ENCODE measurements at places on chromosomes 7 and 10.

- DNase-seq = no peak
These were observed 771 bp downstream of the PHYHIPL start for GRCh38 chr10:59177031-59177797.

- no peak for DNase-seq
These were observed 2.3 kb upstream of the NRP1 start for GRCh38 chr10:33336582-33337325.

GRCh38 chr10:33235251-33235884, 99.1 kb downstream of the NRP1 start:
- no peak for DNase-seq

DNA sequence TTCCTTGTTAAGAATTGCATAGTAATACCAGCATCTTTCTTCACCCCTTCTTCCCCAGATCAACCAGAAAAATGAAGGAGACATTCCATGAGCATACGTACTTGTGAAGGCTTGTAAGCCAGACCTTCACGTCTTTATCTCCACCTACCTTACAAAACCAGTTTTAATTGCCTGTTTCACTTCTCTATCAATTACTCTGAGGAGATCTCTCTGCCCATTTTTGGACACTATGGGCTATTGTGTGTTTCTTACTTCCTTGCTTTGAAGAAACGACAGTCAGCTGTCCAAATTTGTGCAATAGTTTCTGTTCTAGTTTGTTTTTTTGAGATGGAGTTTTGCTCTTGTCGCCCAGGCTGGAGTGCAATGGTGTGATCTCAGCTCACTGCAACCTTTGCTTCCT, 349.7 kb upstream of the MBL2 start:
- no peak for DNase-seq

- DNase-seq = no peak
These were observed 1421.2 kb upstream of the CELF2 start for GRCh38 chr10:9596368-9596920.

DNA sequence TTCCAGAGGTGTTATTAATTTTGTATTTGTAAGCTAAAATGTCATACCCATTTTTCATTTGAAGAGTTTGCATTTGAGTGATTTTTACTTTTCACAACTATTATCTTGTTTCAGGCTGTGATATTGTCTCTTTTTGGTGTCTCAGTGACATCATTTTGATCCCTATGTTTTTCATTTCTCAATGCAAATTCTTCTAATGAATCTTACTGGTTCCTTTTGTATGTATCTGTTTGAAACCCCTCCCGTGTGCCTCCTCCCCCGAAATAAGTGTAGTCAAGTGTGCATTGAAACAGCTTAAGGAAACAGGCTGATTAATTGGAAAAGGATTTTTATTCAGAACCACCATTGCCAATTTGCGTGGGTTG, 77.8 kb downstream of the SHH start:
- DNase-seq = no peak

DNA sequence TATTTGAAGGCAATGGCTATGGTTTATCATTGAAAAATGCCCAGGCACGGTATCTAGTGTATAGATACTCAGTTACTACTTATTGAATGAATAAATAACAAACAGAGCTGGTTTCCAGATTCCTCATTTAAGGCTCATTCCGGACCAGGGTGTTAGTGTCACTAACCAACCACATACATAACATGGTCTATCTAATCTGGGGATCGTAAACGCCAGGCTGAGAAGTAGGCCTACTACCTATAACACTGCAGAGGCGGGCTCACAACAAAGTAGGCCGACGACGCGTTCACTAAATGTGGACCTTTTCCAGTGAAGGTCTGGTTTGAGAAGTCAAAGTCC, 423 bp downstream of the LSM5 start:
- no peak for DNase-seq

GRCh38 chr7:55128693-55129394, 110.0 kb downstream of the EGFR start:
- DNase-seq = no peak

- no peak for DNase-seq
These were observed 20.3 kb upstream of the WNT8B start for GRCh38 chr10:100442548-100442947.

DNA sequence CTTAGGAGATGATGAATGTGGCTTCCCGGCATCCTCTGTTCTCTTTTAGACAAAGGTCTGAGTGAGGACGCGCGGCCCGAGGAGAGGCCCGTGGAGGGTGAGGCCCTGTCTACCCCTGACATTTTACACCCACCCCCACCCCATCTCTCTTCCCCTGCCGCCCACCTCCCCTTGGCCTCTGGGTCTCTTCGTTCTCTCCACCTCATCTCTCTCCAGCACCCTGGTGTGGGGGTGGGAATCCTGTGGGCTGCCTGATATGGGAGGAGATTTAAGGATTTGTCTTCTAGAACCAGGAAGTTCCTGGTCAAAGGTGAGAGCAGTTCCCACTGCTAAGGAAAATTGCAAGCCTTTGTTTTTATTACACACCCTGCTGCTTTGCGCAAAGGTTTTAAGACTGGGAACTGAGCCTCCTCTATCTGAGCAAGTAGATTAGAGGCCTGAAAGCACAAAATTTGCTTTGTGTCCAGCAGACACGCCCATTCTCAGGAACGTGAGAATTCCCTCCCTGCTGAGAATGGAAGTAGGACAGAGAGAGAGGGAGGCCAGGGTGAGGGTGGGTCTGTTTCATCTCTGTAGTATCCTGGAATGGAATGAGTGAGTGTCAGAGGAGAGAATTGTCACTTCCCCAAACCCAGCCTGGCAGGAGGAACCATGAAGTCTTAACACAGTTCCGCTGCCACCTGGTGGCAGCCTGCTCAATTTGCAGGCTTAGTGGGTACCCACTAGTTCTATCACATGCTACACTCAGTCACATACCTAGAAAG, 91.2 kb downstream of the GTF2IRD1 start:
- peak; percentile 2 for DNase-seq

DNA sequence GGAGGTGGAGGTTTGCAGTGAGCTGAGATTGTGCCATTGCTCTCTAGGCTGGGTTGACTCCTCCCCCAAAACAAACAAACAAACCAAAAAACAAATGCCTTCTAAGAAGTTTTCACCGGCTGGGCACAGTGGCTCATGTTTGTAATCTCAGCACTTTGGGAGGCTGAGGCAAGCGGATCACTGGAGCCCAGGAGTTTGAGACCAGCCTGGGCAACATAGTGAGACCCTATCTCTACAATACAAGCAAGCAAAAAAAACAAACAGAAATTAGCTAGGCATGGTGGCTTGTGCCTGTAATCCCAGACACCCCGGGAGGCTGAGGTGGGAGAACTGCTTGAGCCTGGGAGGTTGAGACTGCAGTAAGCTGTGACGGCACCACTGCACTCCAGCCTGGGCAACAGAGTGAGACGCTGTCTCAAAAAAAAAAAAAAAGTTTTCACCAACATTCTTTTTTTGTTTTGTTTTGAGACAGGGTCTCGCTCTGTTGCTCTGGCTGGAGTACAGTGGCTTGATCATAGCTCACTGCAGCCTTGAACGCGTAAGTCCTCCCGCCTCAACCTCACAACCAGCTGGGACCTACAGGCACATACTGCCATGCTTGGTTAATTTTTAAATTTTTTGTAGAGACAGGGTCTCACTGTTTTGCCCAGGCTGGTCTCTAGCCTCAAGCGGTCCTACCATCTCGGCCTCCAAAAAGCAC, 1.3 kb upstream of the ZAN start:
- DNase-seq = no peak

GRCh38 chr7:64626557-64626956, 39.4 kb upstream of the ZNF107 start:
- DNase-seq = no peak

DNA sequence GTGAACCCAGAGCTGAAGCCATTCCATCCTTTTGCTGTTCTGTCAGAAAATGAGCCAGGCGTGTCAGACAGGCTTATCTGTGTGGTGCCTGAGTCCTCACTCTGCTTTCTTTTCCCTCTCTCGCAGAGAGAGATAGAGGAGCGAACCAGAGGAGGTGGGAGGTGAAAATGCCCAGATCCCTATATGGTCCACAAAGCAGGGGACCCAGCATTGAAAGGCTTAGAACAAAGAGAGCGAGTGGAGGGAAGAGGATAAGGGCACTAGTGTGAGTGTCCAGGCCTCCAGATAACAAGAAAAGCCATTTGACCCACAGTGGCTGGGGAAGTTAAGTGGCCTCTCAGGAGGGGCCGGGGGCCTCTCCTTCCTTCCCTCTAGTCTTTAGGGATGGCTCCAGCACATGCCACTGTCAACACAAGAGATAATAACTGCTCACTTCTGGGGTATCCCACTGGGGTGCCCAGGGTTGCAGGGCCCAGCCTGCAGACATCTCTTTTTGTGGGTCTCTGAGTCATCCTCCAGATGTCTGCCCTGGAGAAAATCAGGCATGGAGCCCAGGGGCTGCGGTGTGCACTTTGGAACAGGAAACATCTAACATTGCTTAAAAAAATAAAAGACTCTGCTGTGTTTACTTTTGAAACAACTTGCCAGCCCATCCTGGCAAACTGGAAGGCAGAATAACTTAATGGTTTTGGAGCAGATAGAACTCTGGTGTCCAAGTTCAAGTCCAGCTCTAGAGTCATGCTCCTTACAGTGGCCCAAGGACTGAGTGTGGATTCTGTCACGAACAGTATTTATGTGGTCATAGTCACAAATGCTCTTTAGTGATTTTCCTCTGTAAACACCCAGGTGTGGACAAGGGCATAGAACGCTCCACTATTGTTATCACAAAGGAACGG, 189.5 kb downstream of the CXCL12 start:
- no peak for DNase-seq

GRCh38 chr7:22645418-22646181, 81.4 kb upstream of the IL6 start:
- DNase-seq = no peak

GRCh38 chr7:50837965-50838364, 55.3 kb upstream of the GRB10 start:
- DNase-seq = no peak

DNA sequence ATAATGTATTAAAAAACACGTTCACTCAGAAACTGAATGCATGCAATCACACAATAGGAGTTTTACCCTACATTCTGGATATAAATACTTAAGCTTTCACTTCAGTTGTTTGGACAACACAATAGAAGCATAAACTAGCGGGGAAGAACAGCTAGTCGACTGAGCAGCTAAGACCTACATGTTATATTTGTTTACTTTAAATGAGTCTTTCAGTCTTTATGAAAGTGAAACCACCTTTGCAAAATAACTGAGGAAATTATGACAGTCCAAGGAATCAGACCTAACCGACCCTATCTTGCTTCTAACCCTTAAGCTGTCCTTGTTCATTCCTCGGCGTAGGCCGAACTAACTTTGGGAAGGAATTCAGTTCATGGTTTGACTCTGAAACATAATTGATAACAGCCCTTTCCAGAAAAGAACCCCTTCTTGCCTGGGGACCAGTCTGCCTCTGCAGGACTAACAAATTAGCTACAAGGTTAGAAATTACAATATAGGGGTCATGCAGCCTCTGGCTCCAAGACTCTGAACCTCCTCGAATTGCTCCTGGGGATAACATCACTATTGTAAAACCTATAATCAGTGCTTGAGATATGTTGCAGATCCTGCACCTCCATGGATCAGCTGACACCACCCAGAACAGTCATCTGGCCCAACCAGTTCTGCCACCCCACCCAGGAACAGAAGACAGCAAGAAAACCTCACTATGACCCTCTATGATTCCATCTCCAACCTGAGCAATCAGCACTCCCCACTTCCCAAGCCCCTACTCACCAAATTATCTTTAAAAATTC, 185.1 kb upstream of the KLF6 start:
- DNase-seq = no peak

DNA sequence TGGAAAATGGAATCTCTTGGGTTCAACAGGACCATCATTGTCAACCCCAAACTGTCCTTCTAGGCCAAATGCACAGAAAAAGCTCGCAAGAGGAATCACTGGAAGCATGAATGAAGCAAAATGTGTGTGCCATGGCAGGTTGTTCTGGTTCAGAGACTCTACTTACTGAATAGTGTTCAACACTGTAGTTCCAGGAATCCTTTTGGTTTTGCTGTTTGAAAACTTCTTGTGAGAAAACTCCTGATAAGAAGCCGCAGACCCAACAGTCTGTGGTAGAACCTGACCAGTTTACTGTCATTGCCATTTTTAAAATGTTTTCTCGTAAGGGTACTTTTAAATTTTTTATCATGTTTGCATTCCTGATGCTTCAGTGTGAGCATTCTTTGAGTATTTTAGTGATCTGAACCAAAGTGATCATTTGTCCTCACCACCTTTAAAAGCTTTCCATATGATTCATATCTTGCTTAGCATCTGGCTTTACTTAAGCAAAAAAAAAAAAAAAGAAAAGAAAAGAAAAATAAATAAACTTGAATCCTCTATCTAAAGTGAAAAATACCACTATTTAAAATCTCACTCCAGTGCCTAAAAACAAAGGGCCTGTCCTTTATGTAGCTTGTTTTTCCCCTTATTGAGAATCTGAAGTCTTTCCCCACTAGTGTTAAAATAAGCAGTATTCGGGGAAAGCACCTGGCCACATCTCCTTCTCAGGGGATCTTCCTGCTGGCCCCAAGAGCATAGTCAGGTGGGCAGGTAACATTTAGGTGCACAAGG, 92.4 kb downstream of the WNT2 start:
- DNase-seq = no peak

- DNase-seq = no peak
These were observed 7.6 kb upstream of the DEPP1 start for GRCh38 chr10:44986179-44986578.

DNA sequence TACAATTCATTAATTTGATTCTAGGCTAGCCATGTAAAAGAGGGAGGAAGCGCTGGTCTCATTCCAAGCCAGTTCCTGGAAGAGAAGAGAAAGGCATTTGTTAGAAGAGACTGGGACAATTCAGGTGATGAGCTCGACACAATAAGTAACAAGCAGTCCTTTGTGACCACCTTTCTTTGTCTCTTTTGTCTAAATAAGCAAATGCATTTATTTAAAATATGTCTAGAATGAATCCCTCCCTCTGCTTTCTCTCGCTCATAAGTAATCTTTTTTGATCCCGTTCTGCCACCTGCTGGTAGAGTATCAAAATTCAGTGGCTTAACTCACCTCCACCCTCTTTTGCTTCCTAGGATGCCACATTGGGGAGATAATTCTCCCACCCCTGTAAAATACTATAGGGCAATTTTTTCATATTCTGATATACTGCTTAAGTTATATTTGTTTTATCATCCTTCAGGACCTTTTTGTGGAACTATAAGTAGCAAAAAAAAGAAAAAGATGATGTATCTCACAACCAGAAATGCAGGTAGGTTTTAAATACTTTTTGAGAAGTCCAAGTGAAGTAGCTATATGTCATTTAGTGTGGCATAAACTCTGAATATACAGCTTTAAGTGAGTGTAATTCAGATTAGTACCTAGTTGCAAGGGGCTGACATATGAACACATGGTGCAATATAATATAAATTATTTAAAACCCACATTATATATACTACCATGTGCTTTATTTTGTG, 91.5 kb downstream of the GSDME start:
- peak; percentile 43 for DNase-seq

DNA sequence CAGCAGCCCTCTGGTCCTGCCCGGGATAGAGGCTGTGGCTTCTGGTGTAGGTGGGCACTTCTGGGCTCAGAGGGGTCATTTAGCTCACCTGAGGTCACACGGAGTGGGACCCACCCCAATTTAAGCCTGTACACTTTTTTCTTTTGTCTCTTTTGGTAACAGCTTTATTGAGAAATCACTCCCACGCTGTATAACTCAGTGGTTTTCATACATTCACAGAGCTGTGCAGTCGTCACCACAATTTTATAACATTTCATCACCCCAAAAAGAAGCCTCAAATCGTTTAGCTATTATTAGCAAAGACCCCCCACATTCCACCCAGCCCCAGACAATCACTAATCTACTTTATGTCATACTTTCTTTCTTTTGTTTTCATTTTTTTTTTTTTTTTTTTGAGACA, 62.3 kb downstream of the LHPP start:
- no peak for DNase-seq

Data from NCI-H524 (cell line).